ENCODE measurements at places on chromosomes 2 and 18.

- DNase-seq: no peak
These were observed 116.5 kb upstream of the MAP2 start for GRCh38 chr2:209307161-209308001.

- no peak for DNase-seq
These were observed 616 bp upstream of the RBMS1 start for GRCh38 chr2:160494201-160494644.

GRCh38 chr2:126358122-126358521 is 297.8 kb upstream of the GYPC start:
- no peak for DNase-seq

DNA sequence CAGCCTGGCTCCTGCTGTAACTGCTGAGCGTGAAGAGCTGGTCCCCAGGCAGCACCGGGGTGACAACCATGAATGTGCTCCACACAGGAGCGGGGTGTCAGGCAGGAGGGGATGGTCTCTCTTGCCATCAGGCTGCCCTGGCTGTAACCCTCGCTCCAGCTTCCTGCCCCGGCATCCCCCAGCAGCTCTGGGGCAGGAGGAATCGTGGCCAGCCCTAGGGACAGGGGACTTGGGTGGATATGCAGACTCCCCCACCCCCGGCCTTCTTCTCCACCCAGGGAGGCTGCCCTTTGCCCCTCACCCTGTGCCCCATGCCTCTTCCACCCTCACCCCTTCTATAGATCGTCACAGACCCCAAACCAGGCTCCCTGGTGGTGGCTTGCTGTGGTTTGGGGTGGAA is 69.4 kb upstream of the SMAD7 start:
- peak; percentile 75 for DNase-seq

DNA sequence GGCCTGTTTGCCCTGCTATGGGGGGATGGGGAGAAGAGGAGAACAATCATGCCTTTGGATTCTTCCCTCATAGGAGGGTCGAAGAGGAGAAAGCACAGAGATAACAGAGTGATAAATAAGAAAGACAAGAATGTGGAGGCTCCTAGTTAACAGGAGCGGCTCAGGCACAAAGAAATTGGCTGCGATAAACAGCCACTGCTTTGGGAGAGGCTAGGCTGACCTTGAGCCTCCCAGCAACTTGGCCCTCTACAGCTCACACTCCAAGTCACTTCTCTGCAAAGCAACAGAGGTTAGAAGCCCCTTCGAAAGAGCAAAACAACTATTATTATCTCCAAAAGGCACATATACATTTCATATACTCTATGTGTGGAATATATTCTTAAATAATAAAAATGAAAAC is 69.5 kb downstream of the ZBTB7C start:
- no peak for DNase-seq

DNA sequence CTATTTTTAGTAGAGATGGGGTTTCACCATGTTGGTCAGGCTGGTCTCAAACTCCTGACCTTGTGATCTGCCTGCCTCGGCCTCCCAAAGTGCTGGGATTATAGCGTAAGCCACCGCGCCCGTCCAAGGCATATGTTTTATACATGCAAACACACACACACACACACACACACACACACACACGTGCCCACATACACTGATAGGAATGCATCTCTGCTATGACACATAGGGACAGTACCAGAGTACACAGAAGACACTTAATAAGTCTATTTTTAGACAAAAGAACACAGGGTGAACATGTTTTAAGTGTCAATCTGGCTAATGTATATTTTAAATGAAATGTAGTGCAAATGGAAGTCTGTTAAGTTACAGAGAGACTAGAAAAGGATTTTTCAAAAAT is 10.7 kb upstream of the RNF103 start:
- no peak for DNase-seq

DNA sequence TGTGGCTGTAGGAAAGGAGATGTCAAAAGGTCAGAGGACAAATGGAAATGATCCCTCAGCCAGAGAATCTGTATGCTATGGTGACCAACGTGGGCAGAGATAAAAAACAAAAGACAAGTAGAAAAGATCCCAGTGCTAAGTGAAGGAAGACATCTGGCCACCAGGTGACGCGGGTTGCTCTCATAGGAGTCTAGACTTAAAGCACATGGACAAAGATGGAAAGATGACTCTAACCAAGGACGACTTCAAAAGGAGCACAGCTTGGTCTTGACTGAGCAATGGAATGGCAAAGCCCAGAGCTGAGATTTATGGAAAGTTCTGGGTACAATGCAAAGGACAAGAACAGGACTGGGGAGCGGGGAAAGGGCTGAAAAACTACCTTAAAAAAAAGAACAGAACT is 96.8 kb downstream of the CLIP4 start:
- no peak for DNase-seq

DNA sequence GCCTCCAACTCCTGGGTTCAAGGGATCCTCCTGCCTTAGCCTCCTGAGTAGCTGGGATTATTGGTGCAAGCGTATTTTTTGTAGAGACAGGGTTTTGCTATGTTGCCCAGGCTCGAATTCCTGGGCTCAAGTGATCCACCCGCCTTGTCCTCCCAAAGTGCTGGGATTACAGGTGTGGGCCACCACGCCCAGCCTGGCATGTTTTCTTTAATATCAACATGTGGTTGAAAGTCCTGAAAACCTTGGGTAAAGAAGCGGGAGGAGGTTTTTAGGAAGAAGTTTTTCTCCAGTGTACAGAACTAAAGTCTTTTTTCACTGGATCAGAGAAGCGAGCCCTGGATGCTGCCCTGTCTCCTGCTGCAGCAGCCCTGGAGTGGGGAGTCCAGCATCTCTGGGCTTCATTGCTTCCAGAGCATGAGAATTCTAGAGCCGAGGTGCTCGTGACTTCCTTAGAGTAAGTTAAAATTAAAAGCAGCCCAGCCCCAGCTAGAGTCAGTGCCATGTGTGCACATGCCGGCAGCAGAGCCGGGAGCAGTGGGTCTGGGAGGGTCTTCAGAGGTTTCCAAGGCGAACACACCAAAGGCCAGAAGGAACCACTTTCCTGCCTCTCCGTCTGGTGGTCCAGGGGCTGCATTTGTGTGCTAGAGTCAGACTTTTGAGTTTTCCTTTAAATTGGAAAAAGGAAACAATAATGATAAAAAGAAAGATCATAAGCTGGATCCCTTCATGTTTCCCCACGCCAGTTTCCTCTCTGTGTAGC is 31.2 kb downstream of the ITGB1BP1 start:
- DNase-seq: no peak

DNA sequence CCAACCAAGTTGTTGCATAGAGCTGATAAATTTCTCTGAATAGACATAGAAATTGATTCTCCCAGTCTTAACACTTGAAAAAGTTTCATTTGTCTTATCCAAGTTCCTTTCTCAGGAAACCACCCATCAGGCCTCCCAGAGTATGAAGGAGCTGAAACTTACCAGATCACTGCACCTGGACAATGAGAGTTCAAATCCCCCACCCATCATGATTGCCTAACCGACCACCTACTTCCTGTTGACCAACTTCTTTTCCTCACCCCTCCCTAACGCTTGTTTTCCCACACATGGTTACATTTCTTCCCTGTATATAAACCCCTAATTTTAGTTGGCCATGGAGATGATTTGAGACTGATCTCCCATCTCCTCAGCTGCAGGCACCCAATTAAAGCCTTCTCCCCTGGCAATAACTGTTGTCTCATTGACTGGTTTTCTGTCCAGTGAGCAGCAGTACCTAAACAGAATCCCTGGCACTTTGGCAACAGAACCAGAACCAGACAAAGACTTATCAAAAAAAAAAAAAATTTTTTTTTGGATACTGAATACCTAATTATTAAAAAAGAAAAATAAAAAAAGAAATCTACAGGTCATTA is 103.0 kb downstream of the SPIRE1 start:
- no peak for DNase-seq

GRCh38 chr18:3214855-3215637 is 4.7 kb downstream of the MYOM1 start:
- DNase-seq: no peak

DNA sequence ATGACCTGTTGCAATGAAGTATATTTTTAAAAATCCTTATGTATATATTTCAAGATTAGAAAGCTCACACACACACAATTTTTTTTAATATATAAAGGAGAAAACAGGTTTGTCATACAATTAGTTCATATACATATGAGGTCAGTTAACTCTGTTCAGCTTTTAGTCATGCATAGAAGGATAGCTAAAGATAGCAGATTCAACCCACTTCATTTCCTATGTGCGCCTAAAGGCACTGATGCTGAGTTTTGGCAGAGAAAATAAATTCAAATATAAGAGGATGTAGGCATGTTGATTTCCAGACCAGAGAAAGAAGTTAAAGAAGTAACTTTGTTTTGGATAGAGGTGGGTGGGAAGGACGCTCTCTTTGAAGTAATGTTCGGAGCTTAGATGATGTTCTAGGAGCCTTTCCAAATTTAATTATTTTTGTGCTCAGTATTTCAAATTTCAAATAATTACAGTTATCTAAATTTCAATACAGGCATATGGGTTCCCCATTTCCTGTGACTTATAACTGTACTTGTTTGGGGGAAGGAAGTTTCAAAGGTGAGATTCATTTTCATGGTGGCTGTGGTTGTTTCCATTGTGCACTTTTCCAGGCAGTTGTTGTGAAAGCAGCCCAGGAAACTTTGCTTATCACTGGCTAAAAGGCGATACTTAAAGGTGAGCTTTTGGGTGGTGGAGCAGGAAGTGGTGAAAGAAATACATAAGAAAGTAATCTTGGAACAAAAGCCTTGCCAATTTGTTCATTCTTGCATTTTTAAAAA is 523.4 kb upstream of the FANCL start:
- DNase-seq: no peak

Measured in mesenteric fat pad (tissue), 1 donor.